ENCODE measurements at places on chromosomes 3 and 15.

DNA sequence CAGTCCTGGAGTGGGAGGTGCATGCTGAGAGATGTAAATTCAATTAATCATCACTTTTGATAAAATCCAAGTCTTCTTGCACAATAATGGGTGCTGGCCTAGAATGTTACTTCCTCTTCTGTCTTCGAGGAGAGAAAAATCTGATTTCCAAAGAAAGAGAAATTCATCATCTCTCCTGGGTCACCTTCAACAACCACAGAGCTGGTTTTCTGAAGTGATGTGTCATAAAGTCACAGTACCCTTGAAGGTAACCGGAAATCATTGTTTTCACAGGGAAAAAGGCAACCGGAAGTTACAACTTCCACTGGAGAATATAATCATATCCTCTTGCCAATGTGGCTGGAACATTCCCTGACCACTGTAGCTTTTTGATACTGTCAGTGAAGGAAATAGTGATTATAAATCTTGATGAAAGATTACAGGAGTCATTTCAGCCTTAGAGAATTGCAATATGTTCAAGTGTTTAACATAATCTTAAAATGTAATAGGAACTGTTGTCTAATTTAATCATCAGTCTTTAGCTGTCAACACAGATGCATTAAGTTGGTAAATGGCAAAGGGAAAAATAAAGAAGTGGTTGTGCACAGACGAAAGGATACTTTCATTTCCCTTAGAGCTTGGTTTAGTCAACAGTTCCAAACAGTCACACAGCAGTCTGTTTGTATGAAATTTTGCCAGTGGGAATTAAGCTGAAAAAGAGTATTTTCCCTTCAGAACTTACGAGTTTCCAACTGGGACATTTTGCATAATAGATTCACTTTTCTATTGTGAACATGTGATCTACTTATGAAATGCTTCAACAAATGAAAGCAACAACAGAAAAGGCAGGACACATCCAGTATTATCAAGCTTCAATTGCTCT is 106.5 kb upstream of the SLC4A7 start:
- DNase-seq = no peak

DNA sequence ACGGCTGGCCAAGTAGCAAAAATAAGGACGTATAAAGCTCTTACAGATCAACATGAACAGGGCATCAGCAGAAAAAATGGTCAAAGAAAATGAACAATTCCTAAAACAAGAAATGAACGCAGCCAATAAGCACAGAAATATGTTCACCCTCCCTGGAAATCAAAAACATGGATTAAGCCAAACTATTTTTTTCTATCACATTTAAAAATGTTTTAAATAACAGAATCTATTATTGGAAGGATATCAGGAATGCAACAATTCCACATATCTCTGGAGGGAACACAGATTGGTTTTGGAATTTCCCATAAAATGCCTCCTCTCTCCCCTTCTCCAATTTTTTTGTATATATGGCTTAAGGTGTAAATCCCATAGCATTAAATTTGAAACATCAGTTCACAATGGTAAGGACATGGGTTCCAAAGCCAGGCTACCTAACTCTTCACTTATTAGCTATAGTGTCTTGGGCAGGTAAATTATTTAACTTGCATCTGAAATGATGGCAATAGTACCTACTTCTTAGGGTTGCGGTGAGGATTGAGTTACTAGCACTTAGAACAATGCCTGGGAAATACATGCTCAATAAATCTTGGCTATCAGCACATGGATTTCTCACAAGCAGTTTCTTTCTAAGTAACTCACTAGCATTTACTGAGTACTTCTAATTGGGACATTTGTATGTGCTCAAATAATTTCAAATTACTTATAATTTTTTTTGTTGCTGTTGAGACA is 10.1 kb downstream of the UACA start:
- no peak for DNase-seq

DNA sequence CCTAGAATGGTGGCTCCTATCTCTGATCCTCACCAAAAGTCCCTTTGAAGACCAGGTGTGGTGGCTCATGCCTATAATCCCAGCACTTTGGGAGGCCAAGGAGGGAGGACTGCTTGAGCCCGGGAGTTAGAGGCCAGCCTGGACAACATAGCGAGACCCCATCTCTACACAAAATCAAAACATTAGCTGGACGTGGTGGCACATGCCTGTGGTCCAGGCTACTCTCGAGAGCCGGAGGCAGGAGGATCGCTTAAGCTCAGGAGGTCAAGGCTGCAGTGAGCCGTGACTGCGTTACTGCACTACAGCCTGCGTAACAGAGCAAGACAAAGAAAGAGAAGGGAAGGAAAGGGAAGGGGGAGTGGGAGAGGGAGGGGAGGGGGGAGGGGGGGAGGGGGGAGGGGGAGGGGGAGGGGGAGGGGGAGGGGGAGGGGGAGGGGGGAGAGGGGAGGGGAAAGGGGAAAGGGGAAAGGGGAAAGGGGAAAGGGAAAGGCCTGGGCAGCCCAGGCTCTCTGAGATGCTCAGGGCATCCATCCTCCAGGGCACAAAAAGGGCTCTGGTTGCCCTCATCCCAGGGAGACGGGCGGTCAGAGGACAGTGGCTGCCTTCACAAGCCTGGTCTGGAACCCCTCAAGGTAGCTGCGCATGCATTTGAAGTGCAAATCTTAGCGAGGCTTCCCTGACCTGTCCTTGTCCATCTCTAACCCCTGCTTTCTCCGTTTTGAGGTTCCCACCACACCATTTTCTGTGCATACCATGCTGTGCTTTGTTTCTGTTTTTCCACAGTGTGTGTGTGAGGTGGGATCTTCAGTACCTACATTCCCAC is 76.1 kb downstream of the LDHAL6B start:
- no peak for DNase-seq

- no peak for DNase-seq
Observed at GRCh38 chr3:178465260-178466180, 70.7 kb upstream of the KCNMB2 start.

DNA sequence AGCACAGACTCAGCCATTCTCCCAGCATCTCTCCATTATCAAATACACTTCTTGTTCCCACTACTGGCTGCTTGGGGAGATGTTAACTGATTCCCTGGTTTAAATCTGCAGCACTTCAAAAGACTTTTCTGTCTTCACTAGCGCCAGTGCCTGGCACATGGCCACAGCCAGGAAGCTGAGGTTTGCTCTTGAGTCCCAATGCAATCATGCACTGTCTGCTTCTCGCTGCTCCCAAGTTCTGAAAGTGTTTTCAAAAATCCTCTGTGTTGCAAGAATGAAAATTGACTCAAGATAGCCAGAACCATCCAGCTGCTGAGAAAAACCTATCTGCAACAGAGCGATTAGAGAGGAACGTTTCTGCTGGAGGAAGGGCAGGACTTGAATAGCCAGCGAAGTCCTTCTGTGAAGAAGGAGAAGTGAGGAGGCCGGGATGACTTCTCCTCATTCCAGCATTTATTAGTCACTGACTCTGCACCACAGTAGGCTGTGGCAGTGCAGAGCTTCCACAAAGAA is 358.4 kb upstream of the NR2F2 start:
- DNase-seq = no peak

DNA sequence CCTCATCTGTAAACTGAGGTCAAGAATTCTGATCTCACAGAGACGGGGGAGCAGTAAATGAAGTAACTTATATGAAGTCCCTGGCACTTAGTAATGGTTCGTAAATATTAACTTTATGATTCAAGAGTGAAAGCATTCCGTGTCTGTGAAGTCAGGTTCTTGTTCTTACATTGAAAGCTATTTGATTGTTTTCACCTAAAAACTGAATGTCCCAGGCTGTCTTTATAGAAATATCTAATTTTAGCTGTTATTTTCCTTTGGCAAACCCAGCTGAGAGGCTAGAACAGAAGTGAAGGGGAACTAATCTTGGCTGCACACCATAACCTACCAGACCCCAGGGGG is 84.5 kb downstream of the CHSY1 start:
- DNase-seq = no peak

- peak; percentile 69 for DNase-seq
Observed at GRCh38 chr3:157127831-157128767, 31.8 kb downstream of the CCNL1 start.

- no peak for DNase-seq
Observed at GRCh38 chr3:66338927-66339326, 118.1 kb downstream of the SLC25A26 start.

GRCh38 chr15:98963444-98963843 is 44.1 kb downstream of the PGPEP1L start:
- DNase-seq = no peak

DNA sequence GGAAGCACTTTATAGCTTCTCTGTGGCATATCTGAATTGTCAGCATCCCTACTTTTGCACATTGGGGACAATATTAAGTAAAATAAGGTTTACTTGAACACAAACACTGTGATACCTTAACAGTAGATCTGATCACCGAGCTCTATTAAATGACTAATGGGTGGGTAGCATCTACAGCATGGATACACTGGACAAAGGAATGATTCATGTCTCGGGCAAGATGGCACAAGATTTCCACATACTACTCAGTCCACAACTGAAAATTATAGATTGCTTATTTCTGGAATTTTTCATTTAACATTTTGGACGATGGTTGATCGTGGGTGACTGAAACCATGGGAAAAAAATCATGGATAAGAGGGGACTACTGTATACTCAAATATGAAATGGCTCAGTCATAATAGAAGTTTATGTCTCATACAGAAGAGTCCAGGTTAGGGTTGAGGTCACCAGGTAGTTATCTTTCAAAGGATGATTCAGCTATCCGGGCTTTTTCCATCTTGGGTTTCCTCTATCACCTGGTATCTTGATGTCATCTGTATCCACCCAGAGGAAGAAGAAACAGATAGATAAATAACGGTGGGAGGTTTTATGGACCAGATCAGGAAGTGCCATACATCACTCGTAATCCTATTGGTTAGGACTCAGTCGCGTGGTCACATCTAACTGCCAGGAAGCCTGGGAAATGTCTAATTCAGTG is 320.0 kb upstream of the RARB start:
- DNase-seq = no peak

- DNase-seq = no peak
Observed at GRCh38 chr3:29026959-29027358, 253.9 kb upstream of the RBMS3 start.

DNA sequence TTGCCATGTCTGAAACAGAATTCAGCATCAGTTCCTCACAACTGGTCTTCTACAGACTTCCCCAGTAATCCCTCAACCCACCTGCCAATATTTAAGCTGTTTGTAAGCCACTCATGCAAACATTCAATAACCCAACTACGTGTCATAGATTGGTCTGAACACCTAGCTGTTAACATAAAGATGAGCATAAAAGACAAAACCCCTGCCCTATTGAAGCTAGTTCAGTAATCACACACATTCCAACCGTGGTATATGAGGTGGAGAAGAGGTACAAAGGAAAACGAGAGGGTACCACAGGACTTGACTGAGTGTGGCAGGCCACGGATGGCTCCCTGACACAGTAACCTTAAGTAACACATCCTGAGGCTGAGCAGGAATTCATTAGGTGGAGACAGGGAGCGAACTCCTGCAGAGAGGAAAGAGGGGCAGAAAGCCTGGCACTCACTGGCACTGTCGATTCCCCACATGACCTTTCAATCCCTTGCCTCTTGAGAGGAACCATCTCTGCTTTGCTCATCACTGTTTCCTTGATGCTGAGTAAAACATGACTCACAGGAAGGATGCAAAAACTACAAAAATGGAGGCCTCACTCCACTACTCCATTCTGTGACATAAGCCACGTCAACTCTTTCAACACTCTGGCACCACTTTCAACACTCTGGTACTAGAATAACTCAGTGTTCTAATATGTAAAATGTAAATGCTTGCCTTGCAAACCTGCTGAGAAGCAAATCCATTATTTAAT is 31.3 kb downstream of the RPN1 start:
- DNase-seq = peak; percentile 13

- DNase-seq = no peak
Observed at GRCh38 chr3:196902296-196902695, 34.6 kb downstream of the SENP5 start.

DNA sequence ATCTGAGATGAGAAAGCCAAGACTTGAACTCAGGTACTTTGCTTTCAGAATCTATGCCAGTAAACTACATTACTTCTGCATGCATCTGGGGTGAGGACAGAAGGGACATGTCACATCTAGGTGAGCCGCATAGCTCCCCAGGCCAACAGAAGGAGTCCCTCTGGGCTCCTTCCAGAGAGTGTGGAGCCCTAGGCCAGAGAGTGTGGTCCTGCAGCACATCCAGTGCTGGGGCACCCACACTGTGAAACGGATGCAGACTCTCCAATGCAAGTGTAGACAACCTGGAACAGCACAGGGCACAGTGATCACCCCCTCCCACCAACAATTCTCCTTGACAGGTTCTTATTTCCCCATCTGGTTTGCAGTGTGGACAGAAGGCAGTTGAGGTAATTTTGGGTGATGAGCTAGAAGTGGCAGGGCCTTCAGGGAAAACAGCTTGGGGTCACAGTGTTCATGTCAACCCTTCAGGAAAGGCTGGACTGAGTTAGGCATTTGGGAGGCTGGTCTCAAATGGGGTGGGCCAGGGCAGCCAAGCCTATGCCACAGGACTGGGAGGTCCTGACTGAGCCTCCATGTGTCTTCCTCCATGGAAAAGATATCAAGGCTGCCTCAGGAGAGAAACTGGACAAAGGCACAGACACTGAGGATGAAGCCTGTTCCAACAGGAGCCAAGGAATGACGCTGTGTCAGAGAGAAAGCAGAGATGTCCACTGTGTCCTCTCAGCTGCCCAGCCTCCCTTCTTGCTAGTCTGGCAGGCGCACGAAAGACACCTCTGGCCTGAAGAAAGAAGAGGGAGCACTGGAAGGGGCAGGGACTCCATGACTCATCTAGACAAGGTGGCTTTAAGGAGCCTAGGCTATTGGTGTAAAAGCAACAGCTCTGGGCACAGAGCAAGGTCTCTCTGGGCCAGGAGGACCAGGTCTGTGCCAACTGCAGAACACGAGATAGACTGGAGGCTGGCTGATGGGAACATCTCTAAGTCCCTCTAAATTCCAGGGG is 1.7 kb downstream of the PLCD1 start:
- DNase-seq = no peak

GRCh38 chr3:24601066-24601939 is 106.7 kb upstream of the THRB start:
- DNase-seq = no peak

- DNase-seq = no peak
Observed at GRCh38 chr3:23889386-23889785, 27.4 kb downstream of the NKIRAS1 start.

DNA sequence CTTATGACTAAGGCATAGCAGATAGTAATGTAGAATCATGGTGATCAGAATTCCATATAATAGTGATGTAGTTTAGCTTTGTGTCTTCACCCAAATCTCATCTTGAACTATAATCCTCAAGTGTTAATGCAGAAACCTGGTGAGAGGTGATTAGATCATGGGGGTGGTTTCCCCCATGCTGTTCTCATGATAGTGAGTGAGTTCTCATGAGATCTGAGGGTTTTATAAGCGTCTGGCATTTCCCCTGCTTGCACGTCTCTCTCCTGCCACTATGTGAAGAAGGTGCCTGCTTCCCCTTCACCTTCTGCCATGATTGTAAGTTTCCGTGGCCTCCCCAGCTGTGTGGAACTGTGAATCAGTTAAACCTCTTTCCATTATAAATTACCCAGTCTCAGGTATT is 138.7 kb upstream of the CBLB start:
- peak; percentile 13 for DNase-seq

GRCh38 chr3:42632146-42632545 is 21.4 kb upstream of the ZBTB47 start:
- no peak for DNase-seq

GRCh38 chr3:152778022-152778421 is 56.9 kb upstream of the P2RY1 start:
- no peak for DNase-seq

GRCh38 chr15:66628976-66629723 is 63.4 kb upstream of the LCTL start:
- DNase-seq = no peak

Data from activated naive CD4-positive, alpha-beta T cell treated with Interleukin-2 at 50 U/mL for 16 hours (primary cell).